ENCODE measurements at places on chromosomes 3 and 15.

DNA sequence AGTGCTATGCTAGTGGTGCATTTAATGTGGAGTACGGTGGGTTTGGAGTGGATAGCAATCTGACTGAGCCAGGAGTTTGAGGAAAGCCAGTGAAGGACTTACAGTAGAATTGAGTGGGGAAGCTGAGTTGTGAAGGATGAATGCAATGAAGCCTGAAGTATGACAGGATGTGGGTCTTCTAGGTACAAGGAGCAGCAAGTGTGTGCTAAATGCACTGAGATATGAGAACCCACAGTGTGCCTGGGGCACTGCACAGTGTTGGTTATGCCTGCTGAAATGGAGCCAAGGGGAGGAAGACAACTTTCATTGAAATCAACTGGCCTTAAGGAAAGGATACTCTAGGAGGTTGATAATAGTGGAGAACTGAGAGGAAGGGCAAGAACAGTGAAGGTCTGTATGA is 105.5 kb upstream of the MRPL3 start:
- DNase-seq = no peak

- peak; percentile 88 for DNase-seq
These were observed 770.6 kb upstream of the NR2F2 start for GRCh38 chr15:95559875-95560394.

DNA sequence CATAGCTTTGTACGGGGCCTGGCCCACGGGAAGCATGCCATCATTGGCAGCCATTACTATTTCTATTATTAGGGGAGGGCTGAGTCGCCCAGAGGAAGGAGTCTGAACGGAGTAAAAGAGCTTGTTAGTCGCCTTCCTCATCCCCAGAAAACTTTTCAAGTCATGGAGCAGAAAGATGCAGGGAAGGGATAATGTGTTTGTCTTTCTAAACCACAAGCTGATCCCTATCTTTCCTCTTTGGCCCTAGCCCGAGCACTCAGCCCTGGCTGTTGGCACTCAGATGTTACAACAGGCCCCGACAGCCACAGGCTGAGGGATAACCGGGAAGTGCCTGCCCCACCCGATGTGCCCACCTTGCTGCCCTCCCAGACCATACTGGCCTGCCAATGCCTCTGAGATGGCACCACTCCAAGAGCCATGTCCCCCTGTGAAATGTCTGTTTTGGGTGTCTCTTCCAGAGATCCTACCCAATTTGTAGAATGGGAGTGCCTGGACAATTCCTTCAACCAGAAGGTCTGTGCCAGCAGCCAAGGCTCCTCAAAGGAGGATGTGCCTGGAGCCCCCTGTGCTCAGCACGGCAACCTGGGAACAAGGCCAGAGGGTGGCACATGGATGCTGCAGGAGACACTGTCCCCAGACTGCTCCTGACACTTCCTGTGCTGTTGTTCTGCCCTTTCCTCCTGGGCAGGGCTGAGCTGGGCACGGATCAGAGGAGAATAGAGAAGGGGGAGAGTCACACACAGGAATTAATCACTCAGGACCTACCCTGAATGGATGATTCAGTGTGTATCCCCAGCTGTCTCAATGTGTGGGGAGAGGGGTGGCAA is 10.8 kb downstream of the PAK6 start:
- DNase-seq = peak; percentile 63

- peak; percentile 18 for DNase-seq
These were observed 27.0 kb downstream of the KATNBL1 start for GRCh38 chr15:34182942-34183341.

DNA sequence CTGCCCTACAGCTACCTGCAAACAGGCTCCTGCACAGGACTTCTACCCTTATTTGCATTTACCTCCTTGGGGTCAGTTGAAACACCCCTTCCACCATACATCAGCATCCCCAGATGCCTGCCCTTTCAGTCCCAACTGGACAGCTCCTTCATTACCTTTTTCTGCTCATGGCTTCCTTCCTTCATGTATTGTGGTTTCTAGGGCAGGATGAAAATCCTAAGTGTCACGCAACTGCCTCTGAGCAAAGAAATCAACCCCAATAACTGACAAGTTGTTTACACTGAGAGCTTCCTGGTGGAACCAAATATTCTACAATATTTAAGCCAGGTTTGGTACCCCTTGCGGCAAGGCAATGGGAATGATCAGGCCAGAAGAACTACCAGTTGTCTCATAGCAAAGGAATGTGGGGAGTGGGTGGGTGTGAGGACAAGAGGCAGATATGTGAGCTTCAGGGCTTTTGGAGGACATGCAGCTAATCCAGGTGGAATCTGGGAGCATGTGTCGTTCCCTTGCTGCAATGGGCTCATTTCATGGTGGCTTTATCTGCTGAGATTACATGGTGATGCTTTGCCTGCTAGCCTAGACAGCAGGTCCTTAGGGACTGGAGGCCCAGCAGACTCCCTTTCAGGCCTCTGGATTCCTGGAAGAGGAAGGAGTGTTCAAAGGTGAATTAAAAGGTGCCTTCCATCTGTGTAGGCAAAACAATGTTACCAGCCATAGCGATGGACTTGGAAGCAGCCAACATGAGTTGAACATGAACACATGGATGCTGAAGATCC is 34.9 kb downstream of the PPCDC start:
- no peak for DNase-seq

DNA sequence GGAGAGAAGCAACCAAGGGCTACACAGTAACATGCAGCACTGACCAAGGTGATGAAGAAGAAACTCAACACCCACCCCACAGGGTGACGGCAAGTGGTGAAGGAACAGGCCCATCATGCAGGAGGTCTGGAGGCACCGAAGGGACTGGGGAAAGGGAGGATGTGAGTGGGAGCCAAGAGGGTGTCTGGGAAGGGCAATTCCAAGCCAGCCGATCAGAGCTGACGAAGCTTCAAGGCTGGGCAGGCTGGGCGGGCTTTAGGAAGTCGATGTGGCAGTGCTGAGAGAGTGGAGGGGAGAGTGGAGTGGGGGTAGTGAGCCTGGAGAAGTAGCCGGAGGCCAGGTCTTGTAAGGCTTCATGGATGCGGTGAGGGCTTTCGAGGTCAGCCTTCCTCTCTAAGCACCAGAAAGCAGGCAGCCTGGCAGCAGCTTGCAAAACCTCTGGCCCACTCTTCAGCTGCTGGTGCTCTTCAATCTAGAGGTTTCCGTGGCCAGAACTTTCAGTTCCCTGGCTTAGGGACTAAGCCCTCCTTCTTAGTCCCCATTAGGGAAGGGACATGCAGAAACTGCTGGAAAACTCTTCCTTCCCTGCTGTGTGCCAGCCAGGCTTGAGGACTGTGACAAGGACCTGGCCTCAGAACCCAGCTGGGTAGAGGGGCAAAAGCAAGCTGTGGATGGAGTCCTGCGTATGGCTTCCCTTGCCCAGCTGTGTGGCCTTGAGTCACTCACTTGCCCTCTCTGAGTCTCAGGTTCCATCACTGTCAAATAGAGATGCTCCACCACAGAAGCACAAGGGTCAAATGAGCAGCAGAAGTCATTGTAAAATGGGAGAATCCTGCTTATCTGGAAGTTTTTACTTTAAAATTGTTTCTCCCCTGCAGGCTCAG is 72.1 kb downstream of the TLE3 start:
- no peak for DNase-seq

GRCh38 chr3:47380601-47381316 is at the start of gene PTPN23:
Gene PTPN23, plus strand, starts transcription at chr3:47381021. Its CDS starts 76 bp downstream, at chr3:47381097.
- peak; percentile 99 for DNase-seq

Measured in mammary epithelial cell (primary cell).